ENCODE measurements at places on chromosomes 11 and 22.
A peak's percentile ranks its signal among the peaks of the same experiment; 100 is the strongest.

- no peak for DNase-seq
Observed at GRCh38 chr11:76655501-76656049, 15.0 kb downstream of the LRRC32 start.

DNA sequence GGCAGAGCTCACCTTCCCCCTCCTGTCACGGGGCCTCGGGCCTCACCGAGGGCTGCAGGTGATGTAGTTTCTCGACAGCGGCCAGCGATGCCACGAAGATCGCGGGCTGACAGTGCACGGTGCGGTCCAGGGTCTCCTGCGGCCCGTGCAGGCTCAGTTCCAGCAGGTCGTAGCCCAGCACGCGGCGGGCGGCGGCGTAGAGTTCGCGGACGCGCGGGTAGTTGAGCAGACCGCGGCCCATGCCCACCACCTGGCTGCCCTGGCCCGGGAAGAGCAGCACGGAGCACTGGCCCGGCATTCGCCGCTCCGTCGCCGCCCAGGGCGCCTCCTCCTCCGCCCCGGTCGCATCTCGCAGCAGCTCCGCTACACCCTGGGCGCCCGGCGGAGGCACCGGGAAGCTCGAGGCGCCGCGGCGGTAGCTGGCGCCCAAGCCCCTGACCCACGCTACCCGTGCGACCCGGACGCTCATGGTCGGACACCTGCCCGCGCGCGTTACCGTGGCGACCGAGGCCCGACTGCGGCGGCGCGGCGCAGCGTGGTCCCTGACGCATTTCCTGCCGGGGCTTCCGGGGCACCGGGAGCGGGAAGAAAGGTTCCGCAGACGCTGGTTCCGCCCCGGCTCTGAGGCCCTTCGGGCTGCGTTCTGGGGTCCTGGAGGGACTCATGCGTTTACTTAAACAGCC lies at the start of gene MCAT:
MCAT (minus strand) TSS at position 519 of the 683 bp plus-strand sequence; CDS start at position 469, 50 bp downstream.
- DNase-seq: peak; percentile 71

- no peak for DNase-seq
Observed at GRCh38 chr11:3190600-3190999, 25.5 kb upstream of the OSBPL5 start.

DNA sequence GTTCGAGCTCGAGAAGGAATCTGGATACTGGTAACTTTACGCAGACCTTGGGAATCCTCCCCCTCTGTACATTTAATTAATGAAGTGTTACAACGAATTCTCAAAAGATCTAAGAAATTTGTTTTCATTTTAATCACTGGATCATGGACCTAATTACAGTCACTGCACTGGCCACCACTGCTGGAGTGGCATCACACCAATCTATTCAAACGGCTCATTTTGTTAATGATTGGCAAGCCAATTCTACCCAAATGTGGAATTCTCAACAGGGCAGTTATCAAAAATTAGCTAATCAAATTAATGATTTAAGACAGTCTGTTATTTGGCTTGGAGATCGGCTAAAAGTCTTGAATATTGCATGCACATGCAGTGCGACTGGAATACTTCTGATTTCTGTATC lies 30.1 kb upstream of the ALDH3B2 start:
- DNase-seq: no peak

GRCh38 chr22:49604732-49605302 lies 222.9 kb downstream of the BRD1 start:
- no peak for DNase-seq

DNA sequence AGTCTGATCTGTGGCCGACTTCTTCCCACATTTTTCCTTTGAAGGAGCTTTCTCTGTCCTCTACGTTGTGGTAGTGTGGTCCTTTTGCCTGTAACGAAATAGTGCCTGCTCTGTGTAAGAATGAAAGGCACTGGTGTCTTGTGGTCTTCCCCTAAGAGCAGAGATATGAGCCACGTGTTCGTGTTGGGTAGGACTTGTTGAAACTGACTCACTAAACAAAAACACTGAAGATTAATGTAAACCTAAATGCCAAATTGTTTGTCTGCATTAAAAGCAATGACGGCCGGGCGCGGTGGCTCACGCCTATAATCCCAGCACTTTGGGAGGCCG lies 10.1 kb upstream of the RPS3 start:
- DNase-seq: no peak

DNA sequence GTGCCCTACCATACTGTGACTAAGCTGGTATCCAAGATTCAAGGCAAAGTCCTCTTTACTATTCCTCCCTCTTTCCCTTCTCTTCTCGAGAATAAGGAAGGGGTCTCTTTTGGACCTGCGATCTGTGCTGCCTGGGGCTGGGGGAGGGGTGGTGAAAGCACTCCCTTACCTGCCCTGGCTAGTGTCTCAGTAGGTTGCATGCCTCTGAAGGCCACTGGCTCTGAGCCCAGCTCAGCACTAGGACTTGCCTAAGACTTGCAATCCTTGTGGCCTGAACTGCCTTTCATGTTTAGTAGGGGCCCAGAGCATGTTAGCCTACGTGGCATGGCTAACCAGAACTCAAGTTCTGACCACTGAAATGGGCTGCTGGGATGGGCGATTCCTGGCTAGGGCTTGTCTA lies 13.0 kb upstream of the REXO2 start:
- no peak for DNase-seq

DNA sequence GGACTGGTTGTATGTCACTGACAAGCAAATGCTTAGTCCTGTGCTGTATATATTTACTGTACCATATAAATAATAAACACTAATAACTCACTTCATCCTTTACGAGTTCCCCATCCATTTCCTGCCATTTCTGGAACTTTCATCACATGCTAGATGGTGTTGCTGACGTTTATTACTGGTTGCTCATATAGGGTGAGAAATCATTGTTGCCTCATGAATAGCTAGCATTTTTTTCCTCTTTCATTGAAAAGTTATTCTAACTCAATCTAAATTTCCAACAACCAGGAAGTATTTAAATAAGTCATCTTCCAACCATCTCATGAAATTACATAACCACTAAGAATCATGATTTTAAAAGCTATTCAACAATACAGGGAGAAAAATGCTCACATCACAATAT lies 88.6 kb upstream of the RCN1 start:
- DNase-seq: no peak

GRCh38 chr11:15266999-15267398 lies 152.3 kb downstream of the INSC start:
- no peak for DNase-seq

DNA sequence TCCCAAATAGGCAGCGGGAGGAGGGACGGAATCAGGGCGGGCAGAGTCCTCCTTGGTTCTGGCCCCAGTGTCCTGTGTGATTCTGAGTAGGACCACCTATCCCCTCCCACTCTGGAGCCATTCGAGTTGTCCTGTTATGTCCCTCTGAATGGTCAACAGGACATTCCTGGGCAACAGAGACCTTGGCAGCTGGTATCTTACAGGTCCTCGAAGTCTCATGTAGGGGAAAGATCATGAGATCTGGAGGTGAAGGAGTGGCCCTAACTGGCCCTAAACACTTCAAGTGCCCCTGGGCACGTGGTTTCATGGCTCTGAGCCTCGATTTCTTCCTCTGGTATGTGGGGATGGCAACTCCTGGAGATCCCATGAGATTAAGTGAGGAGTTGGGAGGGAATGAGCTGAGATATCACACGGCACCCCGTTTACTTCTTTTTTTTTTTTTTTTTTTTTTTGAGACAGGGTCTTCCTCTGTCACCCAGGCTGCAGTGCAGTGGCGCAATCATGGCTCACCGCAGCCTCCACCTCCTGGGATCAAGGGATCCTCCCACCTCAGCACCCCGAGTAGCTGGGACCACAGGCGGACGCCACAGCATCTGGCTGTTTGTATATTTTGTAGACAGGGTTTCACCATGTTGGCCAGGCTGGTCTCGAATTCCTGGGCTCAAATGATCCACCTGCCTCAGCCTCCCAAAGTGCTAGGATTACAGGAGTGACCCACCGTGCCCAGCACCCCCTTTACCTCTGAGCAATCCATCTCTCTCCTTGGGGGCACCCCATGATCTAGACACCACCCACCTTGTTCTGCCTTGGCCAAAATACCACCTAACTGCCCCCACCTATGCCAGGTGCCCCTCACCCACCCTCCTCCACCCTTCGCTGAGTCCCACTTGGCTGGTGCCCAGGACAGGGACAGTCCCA lies 6.8 kb downstream of the LIF start:
- no peak for DNase-seq

Data from NCI-H1105 treated with DMSO at 0.1 percent for 48 hours (cell line).